OCI-LY7 (cell line): ENCODE measurements at places on chromosomes 1 and 21.
A peak's percentile ranks its signal among the peaks of the same experiment; 100 is the strongest.

DNA sequence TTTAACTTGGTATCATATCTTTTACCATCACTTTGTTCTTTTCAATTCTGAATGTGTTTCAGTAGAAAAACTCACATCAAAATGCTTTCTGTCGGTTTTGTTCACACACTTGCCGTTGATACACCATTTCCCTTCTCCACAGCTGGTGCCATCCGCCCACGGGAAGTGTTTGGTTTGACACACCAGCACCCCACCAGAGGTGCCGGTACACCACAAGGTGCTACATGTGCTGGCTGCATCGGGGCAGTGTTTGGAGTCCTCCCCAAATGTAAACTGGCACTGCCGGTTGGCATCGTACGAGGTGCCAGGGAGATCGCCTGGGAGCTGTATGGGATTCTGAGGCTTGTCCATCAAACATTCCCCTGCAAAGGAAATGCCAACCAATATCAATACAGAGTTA, 5.0 kb downstream of the ADAMTS1 start:
- no peak for DNase-seq

DNA sequence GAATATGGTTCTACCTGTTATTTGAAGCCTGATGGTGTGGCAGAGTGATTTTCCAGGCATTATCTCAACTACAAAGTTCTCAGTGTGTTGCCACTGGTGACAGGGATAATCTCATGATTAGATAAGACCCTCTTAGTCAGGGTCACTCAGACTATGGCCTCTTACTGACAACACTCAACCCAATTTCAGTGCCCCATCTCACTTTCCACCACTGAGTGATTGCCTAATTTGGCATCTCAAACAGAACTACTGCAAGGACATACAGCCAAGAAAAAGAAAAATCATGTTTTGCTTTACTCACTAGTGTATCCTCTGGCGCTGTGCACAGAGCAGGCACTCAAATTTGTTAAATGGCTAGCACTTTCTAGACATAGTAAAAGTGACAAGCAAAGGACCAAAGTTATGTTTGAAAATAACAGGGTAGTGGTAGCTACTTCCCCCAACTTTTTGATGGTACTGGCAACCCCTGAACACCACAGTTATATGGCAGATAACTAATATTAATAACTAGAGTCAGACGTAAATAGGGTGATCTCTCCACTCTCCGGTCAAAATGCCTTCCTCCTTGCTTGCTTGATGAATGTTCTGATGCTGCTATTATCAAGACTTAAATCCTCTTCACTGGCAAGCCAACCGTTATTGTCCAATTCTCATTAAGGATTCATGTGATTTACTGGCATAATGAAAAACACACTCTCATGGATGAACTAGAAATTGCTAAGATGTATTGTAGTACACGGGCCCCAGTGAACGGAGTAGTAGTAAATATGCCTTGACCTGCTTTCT, 37.1 kb upstream of the SLC30A10 start:
- no peak for DNase-seq

GRCh38 chr1:95084317-95085176, 11.8 kb upstream of the ALG14 start:
- DNase-seq, result peak; percentile 59

DNA sequence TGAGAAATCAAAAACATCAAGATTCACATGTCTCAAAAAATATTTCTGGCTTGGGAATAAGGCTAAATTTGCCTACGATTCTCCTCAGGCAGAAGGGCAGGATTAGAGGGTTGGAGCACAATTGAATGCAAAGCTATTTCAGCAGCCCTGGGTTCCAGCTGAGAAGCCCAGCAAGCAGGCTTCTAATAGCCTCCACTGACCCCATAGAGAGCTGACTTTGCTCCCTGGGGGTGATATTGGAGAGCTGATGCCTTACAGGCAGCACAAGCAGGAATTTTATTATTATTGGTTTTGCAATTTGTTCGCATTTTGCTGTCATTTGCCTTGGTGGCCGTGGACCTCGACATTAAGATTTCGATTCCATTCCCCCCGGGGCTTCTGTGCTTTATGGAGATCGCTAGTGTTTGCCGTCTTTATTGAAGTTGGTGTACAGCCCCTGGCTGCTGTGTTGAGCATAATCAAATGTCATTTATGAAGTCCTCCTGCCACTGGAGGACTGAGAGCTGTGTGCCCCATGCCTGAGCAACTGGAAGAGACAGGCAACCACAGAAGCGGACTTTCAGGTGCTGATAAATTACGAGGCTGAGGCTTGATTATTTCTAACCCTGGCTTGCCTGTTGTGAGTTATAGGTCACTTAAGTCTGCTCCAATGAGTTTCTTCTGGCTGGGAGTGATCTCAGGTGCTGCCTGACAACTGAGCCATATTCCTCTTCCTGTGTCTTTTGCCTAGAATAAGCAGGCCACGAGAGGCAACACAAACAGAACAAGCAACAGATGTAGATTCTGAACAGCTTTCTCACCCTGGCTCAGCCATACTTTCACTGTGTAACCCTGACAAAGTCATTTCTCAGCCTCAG, 518.4 kb upstream of the CAMK1G start:
- DNase-seq, result no peak

GRCh38 chr21:43189936-43190335, 21.1 kb downstream of the CRYAA start:
- no peak for DNase-seq

DNA sequence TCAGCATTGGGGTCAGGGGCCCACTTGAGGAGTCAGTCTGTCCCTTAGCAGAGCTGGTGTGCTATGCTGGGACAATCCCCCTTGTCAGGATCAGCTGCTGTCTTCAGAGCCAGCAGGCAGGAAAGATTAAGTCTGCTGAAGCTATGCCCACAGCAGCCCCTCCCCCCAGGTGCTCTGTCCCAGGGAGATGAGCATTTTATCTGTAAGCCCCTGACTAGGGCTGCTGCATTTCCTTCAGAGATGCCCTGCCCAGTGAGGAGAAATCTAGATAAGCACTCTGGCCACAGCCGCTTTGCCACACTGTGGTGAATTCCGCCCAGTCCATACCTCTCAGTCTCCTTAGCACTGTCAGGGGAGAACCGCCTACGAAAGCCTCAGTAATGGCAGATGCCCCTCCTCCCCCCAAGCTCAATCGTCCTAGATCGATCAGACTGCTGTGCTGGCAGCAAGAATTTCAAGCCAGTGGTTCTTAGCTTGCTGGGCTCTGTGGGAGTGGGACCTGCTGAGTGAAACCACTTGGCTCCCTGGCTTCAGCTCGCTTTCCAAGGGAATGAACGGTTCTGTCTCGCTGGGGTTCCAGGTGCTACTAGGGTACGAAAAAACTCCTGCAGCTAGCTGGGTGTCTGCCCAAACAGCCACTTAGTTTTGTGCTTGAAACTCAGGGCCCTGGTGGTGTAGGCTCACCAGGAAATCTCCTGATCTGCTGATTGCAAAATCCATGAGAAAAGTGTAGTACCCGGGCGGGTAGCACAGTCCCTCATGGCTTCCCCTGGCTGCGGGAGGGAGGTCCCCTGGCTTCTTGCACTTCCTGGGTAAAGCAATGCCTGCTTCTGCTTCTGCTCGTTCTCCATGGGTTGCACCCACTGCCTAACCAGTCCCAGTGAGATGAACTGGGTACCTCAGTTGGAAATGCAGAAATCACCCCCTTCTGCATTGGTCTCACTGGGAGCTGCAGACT, 25.1 kb upstream of the TP53BP2 start:
- DNase-seq, result no peak

DNA sequence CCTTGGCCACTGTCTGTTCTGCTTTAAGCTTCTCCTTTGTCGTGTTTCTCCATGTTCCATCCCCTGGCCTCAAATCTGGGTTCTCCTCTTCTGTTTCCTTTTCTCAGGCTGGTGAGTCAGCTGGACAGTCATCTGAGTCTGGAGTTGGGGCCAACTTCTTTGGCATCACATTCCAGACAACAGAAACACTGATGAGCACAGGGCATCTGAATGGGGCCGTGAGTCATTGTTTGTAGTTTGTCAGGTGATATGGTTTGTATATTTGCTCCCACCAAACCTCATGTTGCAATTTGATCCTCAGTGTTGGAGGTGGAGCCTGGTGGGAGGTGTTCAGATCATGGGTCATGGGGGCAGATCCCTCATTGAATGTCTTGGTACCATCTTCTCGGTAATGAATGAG, 14.3 kb upstream of the OLIG2 start:
- no peak for DNase-seq

DNA sequence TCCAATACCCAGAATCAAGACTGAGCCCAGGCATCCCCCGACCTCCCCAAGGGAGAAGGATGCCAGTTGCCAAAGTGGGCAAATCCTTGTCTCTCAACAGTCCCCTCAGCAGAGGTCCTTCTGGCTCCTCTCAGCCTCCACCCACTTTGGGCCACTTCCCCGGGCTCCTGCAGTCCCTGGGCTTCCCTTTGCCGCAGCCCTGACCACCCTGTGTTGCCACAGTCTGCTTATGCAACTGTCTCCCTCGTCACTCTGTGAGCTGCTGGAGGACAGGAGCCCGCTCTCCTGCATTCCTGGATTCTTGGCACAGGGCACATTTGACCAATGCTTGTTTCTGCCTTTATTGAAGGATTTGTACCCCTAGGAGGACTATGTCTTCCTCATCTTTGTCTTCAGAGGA, 2.9 kb upstream of the LRP8 start:
- DNase-seq, result no peak

DNA sequence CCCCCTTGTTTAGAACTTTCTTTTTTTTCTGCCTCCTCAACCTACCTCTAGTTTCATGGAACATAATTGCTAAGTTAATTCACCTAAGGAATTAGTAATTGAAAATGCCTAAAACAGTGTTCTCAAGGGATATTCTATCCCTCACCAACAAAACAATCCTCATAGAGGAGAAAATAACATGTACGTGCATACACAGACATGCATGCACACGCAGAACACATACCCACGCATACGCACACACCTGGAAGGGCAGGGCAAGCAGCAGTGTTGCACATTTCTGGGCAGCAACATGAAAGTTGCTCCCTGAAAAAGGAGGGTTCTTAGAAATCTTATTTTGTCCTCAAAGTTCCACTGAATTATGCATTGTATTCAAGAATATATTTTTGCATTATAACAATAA, 76.6 kb downstream of the HHAT start:
- no peak for DNase-seq

GRCh38 chr1:109894823-109895719, 15.6 kb upstream of the CSF1 start:
- no peak for DNase-seq

- DNase-seq, result no peak
Observed at GRCh38 chr1:174491606-174492005, 43.8 kb downstream of the GPR52 start.

- DNase-seq, result no peak
Observed at GRCh38 chr1:46204406-46204742, 1.2 kb downstream of the LURAP1 start.

GRCh38 chr1:59730302-59730701, 84.4 kb upstream of the HOOK1 start:
- no peak for DNase-seq
